ENCODE measurements at places on chromosomes 2 and 18.

DNA sequence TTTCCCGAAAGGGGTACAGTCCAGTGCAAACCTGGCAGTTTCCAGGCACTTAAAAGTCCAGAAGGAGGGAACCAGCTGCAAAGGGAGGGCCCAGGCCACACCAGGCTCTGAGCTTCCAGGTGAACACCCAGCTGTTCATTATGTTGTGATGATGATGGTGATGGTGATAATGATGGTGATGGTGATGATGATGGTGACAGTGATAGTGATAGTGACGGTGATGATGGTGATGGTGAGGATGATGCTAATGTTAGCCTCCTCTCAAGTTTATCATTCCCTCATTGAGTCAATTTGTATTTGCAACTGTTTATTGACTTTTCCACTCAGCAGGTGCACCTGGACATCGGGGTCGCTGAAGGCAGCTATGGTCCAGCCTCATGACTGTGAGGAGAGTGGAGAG lies 199.4 kb upstream of the ID2 start:
- no peak for DNase-seq

- DNase-seq = no peak
Measured at GRCh38 chr2:222730366-222730999, 59.0 kb downstream of the MOGAT1 start.

GRCh38 chr2:203679401-203679800 lies 27.0 kb upstream of the CD28 start:
- DNase-seq = no peak

GRCh38 chr2:105843476-105844374 lies 99.0 kb downstream of the NCK2 start:
- DNase-seq = peak; percentile 36

DNA sequence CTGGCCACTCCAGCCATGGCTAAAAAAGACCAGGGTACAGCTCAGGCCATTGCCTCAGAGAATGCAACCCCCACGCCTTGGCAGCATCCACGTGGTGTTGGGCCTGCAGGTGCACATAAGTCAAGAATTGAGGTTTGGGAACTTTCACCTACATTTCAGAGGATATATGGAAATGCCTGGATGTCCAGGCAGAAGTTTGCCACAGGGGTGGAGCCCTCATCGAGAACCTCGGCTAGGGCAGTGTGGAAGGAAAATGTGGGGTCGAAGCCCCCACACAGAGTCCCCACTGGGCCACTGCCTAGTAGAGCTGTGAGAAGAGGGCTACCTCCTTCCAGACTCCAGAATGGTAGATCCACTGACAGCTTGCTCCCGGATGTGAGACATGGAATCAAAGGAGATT lies 477.3 kb downstream of the LPIN1 start:
- no peak for DNase-seq

DNA sequence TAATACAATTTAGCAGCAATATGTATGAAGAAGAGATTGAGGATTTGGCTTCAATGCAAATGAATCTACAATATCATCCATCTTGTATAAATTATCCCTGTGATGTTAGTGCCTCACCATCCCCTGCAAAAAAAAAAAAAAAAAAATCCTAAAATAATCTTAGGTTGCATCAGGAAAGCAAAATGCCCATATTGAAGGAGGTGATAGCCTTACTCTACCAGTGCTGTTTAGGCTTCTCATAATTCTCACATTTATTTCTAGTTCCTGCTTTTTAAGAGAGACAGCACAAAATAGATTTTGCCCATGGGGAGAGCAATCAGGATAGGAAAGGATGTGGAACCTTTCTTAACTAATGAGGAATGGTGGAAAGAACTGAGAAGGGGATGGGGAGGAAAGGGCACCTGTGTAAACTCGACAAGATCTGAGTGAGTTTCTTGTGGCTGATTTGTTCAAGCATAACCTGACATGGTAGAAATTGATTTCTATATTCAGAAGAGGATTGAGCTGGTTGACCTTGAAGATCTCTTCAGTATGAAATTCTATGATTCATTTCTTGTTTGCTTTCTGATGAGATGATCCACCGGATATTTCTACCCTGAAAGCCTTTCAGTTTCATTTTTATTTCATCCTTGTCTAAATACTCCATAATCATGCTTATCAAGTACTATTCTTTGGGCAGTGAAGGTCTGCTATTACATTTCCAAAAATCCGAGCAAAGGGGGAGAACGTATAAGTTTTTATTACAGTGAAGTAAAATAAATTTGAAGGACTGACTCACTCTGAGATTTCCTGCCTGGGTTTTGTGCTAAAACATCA lies 391.2 kb downstream of the PTPRM start:
- DNase-seq = no peak

DNA sequence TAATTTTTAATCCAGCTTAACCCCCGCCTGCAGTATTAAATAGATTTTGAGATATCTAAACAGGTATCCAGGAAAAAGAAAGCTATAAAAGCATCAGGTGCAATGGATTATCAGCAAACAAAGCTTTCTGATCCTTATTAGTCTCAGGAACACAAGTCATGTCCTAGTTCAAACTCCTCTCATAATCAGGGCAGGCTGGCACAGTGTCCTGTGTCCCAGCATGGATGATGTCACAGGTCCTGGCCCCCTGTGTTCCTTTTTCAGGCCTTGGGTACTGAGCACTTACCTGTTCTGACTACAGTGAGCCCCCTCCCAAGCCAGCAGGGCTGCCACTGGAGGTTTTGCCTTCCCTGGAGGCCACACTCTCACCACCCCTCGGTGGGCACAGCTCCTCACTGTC lies 19.5 kb upstream of the MRO start:
- no peak for DNase-seq

DNA sequence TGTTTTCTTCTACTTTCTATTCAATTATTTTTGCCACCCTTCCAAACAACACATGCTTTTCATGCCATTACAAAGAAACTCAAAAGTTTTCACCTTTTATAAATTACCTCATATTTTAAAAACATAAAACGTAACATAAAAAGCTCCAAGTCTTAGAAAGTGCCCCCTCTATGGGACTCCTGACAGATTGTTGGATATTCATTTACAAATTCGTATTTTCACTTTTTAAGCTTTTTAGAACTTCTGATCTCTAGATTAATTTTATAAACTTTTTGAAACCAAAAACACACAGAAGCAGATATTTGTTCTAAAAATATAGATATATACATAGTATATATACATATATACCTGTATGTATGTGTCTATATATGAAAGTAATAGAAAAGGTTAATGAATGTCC lies 1.5 kb downstream of the COL5A2 start:
- DNase-seq = no peak

DNA sequence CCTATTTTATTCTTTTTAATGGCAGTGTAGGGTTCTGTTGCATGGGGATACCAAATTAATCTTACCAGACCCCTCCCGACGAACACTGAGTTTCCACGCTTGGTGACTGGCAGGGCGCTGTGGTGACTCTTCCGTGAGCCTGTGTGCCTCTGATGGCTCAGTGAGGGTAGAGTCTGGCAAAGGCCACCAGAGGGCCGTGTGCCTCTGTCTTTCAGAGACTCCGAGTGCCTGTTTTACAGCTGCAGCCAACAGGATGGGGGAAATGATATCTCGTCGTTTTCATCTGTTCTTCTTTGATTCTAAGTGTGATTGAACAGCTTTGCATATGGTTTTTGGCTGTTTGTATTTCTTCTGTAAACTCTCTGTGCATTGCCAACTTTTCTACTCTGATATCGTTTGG lies 99.8 kb downstream of the ZNF236 start:
- peak; percentile 18 for DNase-seq

- DNase-seq = no peak
Measured at GRCh38 chr2:131488306-131489205, 3.6 kb downstream of the MZT2A start.

DNA sequence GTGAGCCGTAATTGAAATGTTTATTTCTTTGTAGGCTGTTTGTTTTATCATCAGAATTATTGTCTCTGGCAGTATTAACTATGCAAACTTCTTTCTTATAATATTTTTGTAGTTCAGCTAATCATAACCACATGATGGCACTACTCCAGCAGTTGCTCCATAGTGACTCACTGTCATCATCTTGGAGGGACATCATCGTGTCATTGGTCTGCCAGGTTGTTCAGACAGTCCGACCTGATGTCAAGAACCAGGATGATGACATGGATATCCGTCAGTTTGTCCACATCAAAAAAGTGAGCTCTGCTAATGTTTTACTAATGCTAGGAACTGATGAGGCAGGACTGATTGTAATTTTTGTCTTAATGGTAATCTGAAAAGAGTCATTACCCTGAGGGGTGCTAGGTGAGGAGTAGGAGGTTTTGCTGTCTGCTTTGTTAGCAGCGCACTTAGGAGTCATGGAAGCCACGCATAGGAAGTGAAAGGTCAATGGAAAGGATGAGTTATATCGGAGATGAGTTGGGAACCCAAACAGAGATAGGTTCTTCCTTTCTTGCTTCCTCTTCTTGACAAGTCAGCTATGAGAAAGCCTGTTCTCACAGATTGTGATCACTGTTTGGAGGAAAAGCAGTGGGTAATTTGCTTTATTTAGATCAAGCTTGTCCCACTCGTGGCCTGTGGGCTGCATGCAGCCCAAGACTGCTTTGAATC lies 49.2 kb downstream of the PIKFYVE start:
- no peak for DNase-seq

GRCh38 chr2:43178602-43179542 lies 47.5 kb downstream of the ZFP36L2 start:
- peak; percentile 89 for DNase-seq

DNA sequence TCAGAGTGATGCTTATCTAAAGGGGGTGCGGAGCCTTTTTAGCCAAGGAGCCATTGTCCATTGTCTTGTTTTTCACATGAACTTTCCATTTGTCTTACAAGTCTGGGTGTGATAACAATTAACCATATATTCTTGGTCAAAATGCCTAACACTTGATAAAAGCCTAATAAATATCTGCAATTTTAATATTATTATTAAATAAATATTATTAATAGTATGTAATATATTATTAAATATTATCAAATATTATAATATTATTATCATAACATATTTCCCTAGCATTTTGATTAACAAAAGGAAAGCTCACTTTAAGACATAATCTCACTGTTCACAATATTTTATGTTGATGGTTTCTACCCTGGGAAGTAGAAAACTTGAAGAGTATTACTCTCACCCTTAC lies 1143.6 kb upstream of the GYPC start:
- DNase-seq = no peak

DNA sequence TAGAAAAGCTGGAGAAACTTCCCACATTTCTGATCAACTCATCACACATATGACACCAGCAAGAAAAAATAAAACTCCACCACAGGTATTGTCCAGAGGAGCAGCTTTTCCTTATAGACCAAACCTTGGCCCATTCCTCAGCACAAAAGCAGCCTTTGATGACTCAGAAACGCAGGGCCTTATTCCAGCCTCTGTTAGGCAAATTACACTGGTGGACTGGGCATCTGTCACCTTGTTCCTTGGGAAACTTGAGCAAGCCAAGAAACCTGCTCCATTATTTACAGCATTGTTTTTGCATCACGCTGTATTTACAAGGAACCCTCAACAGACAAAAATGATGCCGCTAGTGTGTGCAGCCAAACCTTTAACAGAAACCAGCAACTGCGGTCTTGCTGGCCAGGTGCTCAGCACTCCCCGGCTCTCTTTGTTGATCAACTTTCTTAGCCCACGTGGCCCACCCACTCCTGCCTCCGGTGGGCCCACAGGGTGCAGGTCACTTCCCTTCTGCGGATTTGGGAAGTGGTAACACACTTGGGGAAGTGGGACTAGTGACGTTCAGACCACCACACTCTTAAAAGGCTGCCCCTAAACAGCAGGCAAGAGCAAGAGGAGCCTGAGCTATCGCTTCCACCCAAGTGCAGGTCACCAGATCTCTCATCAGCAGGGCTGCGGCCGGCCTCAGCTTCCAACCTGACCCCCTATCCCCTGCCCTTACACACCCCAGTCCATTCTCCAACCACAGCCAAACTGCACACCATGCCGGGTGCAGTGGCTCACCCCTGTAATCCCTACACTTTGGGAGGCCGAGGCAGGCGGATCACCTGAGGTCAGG lies 1.5 kb downstream of the AP1S3 start:
- DNase-seq = peak; percentile 11

- no peak for DNase-seq
Measured at GRCh38 chr2:126042089-126042488, 613.9 kb upstream of the GYPC start.

- DNase-seq = no peak
Measured at GRCh38 chr18:2459886-2460285, 111.4 kb downstream of the METTL4 start.

DNA sequence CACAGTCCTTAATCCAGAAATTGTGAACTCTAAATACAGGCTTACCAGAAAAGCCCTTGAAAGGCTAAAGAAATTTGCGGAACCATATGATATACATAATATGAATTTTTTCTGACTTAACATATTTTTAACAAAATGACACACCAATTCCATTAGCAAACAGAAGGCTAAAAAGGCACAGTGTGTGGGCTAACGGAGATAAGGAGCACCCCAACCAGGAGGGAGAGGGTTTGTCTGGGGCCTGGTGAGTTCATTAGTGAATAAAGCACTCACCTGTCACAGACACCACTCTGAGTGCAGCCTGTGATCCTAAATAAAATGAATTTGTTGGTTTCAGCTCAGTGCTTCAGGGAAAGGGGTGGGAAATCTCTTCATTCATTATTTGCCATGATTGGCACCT lies 2.7 kb upstream of the FECH start:
- DNase-seq = no peak
